Ecto neural progenitor cell (in vitro differentiated cells): ENCODE measurements at places on chromosomes 6 and 20.

- no peak for DNase-seq
Observed at GRCh38 chr20:25285856-25286798, 38.2 kb downstream of the PYGB start.

GRCh38 chr6:138456401-138456790 is 42.9 kb downstream of the NHSL1 start:
- no peak for DNase-seq

GRCh38 chr6:10451828-10452509 is 37.1 kb upstream of the TFAP2A start:
- DNase-seq = no peak

DNA sequence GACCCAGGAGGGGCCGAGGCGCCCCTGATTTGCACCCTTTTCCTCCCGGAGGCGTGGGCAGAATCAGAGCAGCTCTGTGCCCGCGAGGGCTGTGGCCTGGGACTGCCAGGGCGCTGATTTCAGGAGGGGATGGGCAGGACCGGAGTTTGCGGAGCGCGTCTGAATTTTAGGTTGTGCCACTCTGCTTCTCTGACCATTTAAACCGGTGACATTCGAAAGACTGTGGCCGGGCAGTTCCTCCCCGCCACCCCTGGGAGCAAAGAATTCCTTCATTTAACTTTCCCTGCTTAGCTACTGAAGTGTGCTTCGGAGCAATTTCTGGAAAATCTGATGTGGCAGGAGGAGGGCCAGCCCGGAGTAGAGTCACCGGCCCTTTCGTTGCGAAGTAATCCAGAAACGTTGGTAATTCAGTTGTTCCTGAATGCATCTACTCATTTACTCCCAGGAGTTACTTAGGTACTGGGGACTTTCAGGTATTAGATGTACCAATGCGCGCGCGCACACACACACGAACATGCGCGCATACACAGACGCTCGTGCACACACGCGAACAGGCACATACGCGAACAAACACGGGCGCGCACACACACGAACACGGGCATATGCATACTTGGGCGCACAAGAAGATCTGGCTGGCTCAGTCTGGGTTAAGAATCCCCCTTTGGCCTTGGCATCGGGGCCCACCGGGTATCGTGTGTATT is 568 bp downstream of the CCDC170 start:
- peak; percentile 48 for DNase-seq

- DNase-seq = peak; percentile 39
Observed at GRCh38 chr20:1817577-1818211, 77.5 kb upstream of the SIRPA start.

DNA sequence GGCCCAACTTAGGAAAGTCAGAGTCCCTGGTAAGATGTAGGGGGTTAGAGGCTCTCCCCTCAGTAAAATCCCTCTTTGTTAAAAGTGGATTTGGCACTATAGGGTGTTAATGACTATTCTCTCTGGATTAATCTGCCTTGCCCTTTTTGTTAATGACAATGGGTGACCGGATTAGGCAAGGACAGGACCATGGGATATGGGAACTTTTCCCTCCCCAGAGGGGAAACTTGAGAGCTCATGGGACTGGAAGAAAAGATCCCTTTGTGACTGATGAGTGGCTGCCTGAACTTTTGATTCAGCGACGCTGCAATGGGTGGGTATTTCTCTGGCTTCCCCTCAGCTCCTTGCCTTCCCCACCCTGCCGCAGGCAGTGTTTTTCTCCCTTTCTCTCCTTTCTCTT is 12.2 kb upstream of the TAAR9 start:
- DNase-seq = no peak

DNA sequence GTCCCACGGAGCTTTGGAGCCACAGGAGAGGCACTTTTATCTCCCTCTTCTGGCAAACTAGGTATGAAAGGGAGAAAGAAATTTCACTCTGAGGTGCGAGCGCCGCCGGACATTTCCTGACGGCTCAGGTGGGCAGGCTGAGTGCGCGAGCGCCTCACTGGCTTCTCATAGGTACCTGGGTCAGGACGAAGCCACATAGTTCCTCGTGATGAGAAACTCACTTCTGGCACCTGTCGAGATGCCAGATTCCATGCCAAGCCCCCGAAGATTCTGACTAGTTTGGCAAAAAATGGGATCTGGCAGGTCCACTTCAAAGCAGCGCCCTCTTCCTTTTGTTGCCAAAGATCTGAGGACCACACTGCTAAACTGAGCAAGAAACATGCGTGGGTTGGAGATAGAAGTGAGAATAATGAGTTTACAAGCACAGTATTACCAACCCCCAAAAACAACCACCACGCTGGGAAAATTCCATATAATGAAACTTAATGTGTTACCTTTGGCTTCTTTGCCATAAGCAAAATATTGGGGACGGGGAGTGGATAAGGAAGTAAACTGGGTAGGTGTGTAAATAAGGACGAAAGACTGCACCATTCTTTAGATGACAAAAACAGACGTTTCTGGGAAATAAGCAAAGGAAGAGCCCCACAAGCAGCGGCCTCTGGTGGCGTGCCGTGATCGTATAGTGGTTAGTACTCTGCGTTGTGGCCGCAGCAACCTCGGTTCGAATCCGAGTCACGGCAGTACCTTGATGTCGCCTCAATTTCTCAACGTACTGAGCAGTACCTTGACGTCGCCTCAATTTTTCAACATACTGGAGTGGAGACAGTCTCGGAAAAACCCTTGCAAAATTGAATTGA is 89.8 kb upstream of the PRSS16 start:
- peak; percentile 60 for DNase-seq

DNA sequence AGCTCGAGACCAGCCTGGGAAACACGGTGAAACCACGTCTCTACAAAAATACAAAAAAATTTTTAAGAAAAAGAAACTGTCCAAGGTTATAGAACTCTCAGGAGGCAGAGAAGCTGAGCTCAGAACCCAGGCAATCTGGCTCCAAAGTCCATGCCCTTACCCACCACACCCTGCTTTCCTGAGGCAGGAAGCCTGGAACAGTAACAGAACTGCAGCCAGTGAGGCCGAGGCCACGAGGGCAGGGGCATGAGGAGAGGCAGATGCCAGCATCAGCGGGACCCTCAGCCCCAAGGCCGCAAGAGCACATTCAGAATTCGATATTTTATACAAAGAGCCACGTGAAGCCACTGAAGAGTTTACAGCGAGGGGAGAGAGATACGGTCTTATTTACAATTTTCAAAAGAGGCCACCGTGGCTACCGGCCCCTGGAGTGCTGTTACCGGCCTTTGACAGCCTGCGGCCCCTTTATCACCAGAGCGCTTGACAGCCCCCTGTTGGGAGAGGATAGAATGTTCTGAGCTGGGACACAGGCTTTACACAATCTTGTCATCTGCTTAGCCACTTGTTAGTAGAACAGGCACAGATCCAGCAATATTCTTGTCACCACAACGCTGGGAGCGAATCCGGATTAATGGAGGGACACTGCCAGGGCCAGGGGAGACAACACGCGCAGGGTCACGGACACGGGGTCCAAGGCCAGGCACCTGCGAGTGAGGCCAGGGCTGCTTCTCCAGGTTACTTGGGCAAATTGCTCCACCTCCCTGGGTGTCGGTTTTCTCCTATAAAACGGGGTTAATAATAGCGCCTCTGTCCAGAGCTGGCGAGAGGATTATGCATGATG is 5.6 kb downstream of the SPATA2 start:
- DNase-seq = no peak

DNA sequence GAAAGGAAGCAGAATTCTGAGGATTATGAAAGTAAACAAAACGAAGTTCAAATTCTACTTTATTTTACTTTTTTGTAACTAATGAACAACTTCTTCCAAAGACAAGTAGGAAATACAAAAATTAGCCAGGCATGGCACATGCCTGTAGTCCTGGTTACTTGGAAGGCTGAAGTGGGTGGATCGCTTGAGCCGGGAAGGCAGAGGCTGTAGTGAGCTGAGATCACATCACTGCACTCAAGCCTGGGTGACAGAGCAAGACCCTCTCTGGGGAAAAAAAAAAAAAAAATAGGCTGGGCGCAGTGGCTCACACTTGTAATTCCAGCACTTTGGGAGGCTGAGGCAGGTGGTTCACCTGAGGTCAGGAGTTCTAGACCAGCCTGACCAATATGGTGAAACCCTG is 82.3 kb downstream of the ATG5 start:
- DNase-seq = no peak

DNA sequence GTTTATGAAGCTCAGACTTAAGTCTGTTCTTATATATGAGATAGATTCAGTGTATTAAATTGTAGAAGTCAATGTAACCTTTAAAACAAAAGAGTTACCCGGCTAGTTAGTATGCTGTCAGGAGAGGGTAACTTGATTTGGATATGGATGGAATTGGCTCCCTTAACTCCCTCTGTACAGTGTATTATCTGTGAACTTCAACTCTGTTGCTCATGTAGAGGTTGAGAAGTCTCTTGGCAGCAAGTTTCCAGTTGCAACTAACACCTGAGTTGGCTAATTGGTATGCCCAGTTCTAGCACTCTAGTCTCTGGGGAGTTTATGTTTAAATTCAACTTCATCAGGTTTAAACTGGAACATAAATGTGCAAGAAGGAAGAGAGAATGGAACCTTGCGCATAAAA is 111.0 kb downstream of the NCOA3 start:
- DNase-seq = no peak

GRCh38 chr6:113924312-113924723 is 46.6 kb downstream of the HDAC2 start:
- DNase-seq = no peak

- no peak for DNase-seq
Observed at GRCh38 chr6:27140999-27141528, 106.4 kb upstream of the PRSS16 start.

DNA sequence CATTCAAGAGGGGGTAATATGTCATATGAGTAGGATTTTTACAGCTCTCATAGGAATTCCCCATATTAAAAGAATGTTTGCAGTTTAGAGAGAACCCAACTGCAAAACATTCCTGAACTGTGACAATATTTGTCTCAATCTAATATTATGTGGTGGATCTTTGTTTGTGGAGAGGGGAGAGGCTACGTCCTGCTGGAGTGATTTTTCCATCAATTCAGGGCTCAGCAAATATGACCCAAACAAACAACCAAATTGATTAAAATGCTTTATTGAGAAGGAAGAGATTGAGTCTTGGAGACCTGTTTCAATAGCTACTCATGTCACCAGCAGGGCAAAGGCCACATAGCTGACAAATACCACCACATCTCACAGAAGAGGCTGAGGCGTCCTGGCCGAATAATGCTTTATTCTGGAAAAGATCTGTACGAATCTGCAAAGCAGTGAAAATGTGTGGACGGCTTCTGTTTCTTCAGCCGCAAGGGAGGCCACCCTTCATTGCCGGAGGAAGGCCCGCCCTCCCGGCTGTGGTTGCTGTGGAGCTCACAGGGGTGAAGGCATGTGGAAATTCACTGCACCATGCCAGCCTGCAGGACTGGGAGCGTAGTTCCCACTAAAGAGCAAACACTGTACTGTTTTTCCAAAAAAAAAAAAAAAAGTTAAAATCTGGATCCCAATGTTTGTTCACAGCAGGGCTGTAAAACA is 89.7 kb upstream of the QKI start:
- DNase-seq = no peak

GRCh38 chr6:108737594-108738546 is 110.4 kb upstream of the ARMC2 start:
- no peak for DNase-seq
